T-cell (primary cell): ENCODE measurements at places on chromosomes 2 and 18.

GRCh38 chr2:71486881-71487640, 33.7 kb downstream of the DYSF start:
- DNase-seq: no peak

DNA sequence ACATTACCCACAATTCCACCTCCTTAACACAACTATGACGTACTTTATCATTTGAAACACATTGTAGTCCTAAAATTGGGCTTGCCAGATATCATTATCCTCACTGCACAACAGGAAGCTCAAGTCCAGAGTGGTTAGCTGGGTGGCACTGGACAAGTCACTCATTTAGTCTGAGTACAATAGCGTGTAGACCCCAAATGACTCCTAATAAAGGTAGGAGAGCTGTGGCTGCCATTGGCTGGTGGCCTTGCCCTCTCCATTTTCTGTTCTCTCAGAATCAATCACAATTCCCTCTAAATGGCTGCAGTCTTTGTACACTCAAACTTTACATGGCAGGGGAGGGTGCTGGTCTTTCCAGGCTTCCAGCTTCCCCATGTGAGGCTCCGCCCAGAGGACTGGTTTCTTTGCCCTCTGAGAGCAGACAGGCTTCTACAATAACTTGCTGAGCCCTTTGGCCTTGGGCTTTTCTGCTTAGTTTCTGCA, 11.7 kb downstream of the PSTPIP2 start:
- DNase-seq: no peak

- DNase-seq: no peak
Measured at GRCh38 chr18:25298853-25299274, 53.1 kb downstream of the ZNF521 start.

- DNase-seq: no peak
Measured at GRCh38 chr2:28463893-28464292, 32.0 kb upstream of the PLB1 start.

- DNase-seq: no peak
Measured at GRCh38 chr2:177169810-177170514, 42.6 kb upstream of the HNRNPA3 start.

DNA sequence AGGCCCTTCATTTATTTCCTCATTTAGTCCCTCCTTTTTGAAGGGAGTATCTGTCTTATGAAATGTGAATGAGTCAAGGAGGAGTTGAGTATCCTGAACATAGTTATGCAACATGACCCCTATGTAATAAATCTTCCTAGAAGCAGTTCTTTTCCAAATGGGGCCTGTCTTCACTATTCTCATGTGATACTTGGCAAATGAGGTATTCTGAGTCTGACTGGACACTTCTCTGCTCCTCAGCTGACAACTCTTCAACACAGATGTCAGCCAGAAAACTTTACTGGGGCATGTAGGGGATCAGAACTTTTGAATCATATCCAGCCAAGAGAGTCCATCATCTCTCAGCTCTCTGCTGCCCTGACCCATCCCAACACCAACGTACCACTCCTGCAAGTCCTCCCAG, 291.6 kb downstream of the ZNF385B start:
- DNase-seq: no peak

GRCh38 chr2:26945991-26946750, 24.3 kb upstream of the MAPRE3 start:
- no peak for DNase-seq

DNA sequence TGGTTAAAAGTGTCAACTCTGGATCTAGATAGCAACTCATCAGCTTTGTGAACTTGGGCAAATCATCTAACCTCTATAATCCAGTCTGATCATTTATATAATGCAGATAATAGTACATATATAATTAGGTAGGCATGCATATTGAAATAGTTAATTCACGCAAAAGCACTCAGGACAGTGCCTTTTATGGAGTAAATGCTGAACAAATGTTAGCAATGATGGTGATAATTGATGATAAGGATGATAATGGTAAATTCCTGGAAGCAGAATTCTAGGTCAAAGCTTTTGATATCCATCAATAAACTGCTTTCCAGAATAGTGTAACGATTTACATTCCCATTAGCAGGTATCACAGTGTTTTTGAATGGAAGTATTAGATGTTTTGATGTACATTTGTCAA, 59.7 kb upstream of the CYP26B1 start:
- no peak for DNase-seq

DNA sequence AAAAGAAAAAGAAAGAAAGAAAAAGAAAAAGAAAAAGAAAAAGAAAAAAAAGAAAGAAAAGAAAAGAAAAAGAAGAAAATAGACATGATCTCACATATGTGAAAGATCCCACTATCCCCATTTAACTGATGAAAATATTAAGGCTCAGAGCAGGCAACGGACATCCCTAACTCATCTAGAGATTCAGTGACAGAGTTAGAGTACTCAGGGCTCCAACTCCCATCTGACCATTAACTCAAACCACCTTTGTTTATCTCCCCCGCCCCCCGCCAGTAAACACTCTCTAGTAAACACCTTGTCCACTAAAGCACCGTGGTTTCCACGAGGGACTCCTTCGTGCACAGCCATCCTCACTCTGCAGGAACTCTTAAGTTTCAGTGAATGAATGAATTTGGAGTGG, 142.9 kb downstream of the TGIF1 start:
- DNase-seq: no peak

DNA sequence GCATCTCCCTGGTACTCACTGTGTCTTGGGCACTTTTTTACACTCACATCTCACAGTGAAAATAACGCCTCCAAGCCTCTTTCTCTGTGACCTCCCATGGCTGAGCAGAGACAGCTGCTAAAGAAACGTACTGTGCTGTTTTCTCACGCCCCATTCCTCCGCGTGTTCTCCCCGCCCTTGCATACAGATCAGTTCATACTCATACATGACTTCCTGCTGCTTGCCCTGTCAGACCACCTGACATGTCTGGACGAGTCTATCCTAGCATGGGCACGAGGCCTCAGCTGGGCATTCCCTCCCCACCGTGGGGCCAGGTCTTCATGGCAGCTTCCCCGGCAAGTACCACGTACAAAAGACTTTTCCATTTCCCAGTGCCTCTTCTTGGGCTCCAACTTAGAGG, 21.2 kb upstream of the IL1A start:
- no peak for DNase-seq

DNA sequence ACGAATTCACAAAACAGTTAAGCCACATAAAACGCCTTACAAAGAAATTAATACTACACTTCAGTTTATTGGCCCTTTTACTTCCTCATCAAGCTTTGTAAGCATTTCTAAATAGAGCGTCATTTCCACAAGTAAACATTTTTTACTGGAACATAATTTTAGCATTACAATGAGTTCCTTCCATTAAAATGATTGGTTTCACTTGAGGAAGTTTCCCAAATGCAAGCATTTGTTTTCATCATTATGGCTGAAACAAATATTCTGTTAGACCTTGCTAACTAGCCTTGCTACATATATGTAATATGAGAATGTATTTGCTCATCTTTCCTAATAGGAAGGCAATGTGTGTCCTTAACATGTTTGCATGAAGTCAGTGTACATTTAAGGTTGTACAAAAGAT, 579.1 kb downstream of the IRS1 start:
- no peak for DNase-seq

DNA sequence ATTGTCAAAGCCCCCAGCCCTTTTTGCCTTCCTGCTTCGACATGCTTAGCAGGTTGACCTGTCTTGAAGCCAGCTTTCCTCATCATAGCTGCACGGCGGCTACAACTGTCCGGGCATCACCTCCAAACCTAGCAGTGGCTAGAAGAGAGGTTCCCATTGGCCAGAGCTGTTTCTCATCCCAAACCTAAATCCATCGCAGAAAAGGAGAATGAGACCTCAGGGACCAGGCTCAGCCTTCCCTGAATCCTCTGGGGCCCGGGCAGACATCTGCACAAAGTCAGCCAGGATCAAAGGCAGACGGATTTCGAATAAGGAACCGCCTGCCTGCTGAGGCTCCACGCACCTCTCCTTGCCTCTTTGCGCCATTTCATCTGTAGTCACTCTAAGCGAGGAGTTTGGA, 101.7 kb upstream of the SLC66A3 start:
- DNase-seq: no peak

DNA sequence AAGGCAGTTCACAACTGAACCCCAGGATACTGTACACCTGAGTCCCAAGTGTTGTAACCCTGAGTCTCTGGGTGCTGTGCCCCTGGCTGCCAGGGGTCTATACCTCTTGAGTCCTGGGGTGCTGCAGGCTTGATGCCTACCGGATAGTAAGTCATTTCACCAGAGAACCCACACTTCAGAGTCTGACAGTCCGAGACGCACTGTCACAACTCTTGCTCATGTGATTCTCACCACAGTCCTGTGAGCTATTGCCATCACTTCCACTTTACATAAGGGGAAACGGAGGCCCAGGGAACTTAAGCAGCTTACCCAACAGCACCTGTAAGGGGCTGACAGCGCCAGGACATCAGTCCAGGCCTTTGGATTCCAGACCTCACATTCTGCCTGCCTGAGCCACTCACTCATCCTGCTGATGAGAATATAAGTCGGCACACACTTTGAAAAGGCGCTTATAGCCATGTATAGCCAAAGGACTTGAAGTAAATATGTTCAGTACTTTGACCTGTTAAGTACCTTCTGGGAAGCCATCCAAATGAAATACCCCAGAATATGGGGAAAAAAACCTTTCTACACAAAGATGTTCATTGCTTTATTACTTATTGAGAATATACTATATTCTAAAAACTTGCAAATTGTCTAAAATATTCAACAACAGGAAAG, 180.7 kb upstream of the ID2 start:
- DNase-seq: no peak

DNA sequence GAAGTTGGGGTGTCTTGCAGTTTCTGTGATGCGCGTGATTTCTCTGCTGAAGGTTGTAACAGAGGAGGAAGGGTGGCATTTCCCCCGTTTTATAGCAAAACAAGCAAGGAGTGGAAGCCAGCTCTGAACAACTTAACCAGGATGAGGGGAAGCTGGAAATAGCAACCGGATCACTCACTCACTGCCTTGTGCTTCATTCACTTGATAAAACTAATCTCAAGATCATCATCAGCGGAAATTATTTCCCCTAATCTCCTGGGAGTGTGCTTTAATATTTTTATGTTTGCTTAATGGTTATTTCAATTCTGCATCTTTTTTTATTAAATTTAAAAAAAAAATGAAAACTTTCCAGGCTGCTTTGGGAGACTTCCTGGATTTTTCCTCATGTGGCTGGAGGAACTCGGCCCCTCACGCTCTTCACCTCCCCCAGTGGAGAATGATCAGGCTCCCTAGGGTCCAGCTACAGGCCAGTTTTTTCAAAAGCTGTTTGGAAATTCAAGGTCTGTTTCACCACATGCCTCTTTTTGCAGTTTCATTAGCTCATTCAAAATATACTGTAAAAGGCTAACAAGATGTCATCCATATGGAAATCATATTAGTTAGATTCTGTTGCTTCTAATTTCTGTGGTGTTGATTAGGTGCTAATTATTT, 31.7 kb downstream of the CABLES1 start:
- no peak for DNase-seq

DNA sequence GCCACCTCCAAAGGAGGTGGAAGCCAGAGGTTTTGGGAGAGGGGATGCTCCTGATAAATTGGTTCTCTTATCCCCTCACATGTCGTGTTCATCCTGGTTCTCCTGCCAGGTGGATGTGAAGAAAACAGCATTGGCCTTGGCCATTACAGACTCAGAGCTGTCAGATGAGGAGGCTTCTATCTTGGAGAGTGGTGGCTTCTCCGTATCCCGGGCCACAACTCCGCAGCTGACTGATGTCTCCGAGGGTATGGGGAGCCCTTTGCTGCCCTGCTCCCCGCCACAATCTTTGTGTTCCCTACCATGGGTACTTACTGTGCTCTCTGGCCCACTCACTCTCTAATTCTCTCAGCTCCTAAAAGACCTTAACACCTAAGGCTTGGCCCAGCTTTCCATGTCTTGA, 3.5 kb downstream of the RETREG2 start:
- DNase-seq: no peak

DNA sequence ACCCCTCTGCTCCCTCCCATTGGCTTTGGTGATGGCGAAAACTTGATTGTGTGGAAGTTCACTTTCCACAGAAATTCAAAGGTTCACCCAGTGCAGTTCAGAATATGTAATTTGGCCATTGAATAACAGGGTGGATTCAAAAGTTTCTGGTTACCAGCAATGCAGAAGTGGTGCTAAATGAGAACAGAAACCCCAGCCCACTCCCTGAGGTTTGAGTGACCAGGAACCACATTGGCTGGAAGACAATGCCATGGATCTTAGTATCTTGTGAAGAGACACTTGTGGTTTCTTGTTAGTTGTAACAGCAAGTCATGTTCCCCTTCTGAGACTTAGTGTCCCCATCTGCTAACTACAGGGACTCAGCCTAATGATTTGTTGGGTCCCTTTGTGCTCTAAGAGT, 49.8 kb downstream of the QPCT start:
- no peak for DNase-seq

GRCh38 chr2:191625446-191625845, 52.5 kb upstream of the NABP1 start:
- DNase-seq: no peak

- DNase-seq: no peak
Measured at GRCh38 chr2:190469771-190470170, 61.6 kb downstream of the MFSD6 start.

DNA sequence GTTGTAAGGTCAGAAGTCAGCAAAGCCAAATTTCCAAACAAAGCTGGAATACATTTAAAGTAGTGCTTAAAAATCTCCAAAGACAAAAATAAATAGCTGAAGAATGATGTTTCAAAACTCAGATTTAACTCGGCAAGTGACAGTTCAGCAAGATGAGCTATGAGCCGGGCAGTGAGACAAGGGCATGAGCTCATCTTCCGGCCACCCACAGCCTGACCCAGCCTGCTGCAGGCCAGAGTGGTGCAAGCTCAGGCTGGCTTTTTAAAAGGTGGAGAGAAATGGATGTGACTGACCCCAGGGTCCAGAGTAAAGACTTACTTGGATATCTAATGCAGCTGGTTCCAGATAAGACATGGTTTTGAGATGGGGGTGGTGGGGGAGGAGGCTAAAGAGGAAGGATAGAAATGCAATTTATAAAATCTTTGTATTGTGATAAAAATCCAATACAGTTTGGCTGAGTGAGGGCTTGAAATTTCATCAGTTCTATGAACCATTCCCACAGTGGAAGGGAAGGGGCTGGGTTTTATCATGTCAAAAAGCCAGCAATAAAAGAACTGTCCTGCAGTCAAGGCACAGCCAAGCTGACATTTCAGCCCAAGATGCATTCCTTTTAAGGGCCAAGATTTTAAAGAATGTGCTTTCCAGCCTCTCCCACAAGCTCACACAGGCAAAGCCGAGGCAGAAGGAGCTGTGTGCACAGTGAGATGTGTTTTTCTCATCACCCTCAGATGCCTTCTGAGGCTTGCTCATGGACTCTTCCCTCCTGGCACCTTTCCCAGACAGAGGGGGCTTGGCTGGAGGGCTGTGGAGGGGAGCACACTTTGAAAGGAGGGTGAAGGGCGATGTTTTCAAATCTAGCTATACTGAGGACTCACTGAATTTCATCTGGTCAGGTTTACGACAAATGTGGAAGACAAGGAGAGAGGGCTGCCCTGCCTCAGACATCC, 97.9 kb upstream of the KLHL29 start:
- no peak for DNase-seq
